ENCODE measurements at places on chromosomes 2 and 18.

- DNase-seq: no peak
Observed at GRCh38 chr2:157611726-157612125, 16.9 kb downstream of the ACVR1C start.

DNA sequence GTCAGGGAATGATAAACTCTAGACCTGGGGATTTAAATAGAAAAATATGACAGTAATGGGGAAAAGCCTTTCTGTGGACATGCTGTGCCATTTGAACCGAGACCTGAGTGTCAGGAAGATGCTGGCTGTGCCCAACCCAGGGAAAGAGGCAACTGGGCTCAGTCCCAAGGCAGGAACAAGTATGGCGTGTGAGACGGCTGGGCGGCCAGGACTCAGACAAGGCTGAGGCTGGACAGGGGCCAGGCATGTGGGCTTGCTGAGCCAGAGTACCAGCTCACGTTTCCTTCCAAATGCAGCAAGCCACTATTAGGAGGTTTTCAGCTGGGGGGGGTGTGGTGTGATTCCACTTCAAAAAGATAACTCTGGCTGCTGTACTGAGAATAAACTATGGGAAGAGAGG, 92.4 kb downstream of the INPP5D start:
- no peak for DNase-seq

DNA sequence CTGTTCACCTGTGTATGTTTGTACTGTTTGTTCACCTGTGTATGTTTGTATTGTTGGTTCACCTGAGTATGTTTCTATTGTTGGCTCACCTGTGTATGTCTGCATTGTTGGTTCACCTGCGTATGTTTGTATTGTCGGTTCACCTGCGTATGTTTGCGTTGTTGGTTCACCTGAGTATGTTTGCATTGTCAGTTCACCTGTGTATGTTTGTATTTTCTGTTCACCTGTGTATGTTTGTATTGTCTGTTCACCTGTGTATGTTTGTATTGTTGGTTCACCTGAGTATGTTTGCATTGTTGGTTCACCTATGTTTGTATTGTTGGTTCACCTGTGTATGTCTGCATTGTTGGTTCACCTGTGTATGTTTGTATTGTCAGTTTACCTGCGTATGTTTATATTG, 14.6 kb downstream of the ADI1 start:
- no peak for DNase-seq

GRCh38 chr18:9643549-9643948, 29.2 kb upstream of the PPP4R1 start:
- DNase-seq: no peak

DNA sequence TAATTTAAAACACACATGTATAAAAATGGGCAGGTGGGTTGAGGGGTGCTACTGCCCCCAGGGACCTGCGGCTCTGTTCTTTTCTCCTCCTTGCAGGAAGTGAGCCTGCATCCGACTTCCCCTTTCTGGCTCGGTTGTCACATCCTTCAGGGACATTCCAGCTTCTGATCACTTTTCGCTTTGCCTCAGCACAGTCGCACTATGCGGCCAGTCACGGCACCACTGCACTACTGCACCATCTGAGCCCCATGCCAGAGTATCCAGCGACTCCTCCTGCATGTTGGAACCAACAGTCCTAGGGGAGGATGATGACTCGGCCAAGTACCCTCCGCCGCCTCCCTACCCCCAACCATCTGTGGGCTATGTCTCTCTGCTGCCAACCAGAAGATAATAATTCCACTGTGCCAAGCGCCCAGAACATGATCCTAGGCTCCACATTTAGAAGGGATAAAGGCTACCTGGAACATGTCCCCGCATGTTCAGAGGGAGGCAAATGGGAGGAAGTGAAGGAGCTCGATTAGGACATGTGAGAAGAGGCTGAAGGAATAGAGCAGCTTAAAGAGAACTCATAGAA, 17.6 kb downstream of the CDC42EP3 start:
- DNase-seq: peak; percentile 31

- DNase-seq: no peak
Observed at GRCh38 chr2:216925636-216926366, 65.9 kb upstream of the TNP1 start.

DNA sequence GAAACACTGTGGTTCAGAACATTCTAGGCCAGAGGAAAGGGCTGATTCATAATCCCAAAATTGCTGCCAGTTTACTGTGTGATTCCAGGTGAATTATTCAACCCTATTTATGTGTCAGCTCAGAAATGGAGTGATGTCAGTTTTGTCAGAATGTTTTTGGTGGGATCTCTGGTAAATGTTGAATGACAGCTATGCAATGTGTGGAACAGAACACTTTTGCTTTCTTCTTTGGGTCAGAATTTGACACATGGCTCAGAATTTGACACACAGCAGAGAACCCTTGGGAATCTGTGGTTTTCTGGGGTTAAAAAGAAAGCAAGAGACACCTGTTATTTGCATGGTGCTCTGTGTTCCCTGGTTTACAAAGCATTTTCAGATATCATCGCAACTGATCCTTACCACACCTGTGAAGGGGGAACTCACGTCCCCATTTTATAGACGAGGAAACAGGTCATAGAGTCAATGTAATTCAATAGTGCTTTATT, 1.6 kb upstream of the MTA3 start:
- DNase-seq: no peak

- DNase-seq: no peak
Observed at GRCh38 chr2:106147159-106147558, 46.9 kb downstream of the UXS1 start.

GRCh38 chr18:23938901-23939341, 75.6 kb upstream of the TTC39C start:
- DNase-seq: no peak

DNA sequence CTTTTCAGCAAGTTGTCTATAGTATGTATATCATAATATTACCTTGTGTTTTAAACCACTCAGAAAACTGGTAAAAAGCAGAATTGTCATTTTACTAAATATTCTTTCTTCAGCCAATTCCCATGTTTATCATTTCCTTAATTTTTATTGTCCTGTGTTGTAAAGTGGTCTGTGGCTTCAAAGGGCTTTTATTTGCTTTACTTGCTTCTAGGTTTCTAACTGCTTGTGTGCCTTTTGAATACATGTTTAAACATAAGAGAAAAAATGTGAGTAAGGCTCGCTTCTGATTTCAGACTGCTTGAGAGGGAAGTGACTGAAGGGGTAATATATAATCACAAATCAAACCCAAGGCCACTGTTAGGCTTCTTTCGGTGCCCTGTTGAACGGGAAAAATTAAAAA, 407.5 kb upstream of the NRP2 start:
- DNase-seq: no peak

DNA sequence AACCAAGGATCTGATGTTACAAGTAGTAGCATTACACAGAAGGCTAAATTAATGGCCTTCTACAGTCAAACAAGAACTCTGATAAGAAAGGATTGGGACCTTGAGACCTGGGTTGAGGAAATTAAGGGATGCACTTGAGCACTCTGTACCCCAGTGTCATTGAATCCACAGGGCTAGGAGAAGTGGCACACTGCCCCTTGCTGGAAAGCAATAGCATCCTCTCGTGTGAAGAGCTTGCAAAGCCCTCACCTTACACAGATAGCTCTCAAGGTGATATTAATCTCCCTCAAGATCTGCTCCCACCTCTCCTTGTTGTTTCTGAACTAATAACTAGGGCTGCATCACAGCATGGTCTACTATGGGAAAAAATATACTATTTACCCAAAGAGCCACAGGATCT, 26.5 kb upstream of the CHST9 start:
- DNase-seq: no peak

GRCh38 chr2:235501673-235502031, 7.8 kb downstream of the AGAP1 start:
- DNase-seq: no peak

DNA sequence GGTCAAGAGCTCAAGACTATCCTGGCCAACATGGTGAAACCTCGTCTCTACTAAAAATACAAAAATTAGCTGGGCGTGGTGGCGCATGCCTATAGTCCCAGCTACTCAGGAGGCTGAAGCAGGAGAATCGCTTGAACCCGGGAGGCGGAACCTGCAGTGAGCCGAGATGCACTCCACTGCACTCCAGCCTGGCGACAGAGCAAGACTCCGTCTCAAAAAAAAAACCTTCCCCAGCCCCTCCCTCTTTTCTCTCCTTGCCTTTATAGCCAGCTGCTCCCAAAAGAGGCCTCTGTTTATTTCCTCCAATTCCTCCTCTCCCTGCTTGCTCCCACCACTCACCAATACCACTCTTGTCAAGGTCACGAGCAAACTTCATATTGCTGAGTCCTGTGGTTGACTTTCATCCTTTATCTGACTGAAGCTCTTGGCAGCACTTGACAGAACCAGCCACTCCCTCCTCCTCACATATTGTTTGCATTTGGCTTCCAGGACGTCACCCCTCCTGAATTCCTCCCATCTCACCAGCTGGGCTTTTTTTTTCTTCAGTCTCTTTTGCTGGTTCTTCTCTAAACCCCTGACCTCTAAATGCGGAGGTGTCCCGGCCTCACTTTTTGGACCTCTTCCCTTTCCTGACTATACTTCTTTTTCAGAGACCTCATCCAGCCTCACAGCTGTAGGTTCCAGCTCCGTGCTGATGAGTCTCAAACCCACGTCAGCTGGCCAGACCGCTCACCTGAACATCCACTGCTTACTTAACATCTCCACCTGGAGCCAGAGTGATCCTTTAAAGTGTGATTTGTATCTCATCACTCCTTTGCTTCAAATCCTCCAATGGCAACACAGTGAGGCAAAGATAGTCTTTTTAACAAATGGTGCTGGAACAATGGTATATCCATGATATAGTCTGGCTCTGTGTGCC, 84.6 kb upstream of the CAB39 start:
- DNase-seq: no peak

GRCh38 chr2:64622443-64623241, 31.1 kb downstream of the SERTAD2 start:
- DNase-seq: no peak

GRCh38 chr18:76823587-76824011, 1.2 kb downstream of the ZNF236 start:
- no peak for DNase-seq

DNA sequence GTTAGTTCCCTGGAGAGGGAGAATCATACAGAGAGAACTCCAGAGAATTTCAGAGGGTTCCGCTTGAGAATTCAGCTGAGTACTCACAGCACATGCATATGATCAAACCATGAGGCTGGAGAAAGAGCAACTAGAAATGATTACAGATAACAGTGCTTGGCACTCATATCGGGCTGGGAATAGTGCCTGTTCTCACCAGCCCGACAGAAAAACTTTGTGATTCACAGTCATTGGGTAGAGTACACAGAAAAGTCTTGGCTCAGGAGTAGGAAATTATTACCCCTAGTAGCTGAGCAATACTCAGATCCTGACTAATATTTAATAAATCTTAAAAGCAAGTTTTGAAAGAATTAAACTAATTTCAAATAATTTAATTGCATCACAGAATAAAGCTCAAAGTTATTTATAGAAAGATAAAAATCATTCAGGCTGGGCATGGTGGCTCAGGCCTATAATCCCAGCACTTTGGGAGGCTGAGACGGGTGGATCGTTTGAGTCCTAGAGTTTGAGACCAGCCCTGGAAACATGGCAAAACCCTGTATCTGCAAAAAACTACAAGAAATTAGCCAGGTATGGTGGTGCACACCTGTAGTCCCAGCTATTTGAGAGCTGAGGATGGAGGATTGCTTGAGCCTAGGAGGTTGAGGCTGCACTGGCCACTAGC, 6.8 kb downstream of the WDPCP start:
- no peak for DNase-seq

DNA sequence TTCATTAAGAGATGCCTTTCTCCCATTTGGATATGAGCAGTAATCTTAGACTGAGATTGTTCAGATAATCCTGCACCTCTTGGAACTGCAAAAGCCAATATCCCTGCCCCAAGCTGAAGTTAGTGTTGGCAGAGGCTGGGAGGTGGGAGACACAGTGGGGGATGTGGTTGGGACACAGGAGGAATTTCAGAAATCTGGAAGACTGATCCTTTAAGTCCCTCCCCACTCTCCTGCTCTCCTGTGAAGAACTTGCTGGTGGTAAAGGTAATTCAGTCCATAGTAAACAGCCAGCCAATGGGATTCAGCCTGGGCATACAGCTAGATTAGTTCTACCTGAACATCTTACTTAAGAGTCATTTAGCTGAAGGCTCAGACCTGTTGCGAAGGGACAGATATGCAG, 50.0 kb upstream of the TMEM178A start:
- no peak for DNase-seq

DNA sequence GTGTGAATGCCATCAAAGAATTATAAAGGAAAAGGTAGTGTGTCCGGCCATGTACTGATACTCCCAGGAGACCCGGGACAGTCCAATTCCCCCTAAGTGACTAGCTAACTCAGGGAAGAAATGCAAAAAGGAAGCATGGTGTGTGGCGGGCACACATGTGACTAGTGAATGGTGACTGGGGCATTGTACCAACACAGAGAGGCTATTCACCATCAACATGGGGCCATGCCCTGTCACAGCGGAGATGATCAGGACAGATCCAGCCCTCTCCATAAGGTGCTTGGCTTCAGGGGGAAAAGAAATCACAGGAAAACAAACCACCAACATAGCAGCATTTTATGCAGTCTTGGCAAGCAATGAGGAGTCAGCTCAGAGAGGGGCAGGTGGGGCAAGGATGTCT, 34.3 kb downstream of the FAM168B start:
- no peak for DNase-seq

- no peak for DNase-seq
Observed at GRCh38 chr18:49570836-49571235, 9.0 kb downstream of the LIPG start.

GRCh38 chr2:10328670-10329579, 26.2 kb downstream of the HPCAL1 start:
- peak; percentile 20 for DNase-seq

GRCh38 chr2:100673691-100674485, 111.1 kb downstream of the PDCL3 start:
- no peak for DNase-seq

- DNase-seq: no peak
Observed at GRCh38 chr2:20409039-20409438, 37.8 kb upstream of the RHOB start.

DNA sequence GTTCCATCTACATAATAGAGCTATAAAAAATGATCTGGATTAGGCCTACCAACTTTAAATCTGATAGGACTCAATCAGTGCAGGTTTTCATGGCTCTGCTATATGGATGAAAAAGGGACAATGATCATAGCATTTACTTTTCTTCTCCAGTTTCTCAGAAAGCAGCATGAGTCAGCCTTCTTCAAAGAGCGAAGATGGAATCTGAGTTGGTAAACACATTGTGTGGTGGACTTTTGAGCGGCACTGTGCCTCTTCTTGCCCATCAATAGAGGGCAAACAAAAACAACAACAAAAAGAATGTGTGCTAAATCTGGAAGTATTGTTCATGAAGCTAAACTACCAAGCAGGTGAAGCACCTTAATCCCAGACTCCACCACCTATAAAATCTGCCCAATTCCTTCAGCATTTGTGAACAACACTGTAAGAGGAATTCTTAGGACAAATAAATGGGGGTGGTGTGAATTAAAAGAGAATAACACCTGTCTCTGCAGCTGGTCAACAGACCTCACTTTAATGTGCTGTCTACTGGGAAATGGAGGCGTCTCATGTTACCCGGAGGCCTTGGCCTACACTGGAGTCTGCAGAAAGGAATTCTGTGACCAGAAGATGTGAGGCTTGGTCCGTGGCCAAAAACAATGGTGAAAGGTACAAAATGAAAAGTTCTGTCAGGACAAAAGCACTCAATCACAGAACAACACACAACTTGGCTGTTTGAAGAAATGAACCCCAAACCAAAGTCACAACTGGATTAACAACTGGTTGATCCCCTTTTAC, 609.0 kb downstream of the IRS1 start:
- DNase-seq: no peak

GRCh38 chr2:7044253-7045250, 127.3 kb downstream of the RNF144A start:
- DNase-seq: peak; percentile 76
